NCI-H1930 (cell line): ENCODE measurements at places on chromosomes 5 and 9.

DNA sequence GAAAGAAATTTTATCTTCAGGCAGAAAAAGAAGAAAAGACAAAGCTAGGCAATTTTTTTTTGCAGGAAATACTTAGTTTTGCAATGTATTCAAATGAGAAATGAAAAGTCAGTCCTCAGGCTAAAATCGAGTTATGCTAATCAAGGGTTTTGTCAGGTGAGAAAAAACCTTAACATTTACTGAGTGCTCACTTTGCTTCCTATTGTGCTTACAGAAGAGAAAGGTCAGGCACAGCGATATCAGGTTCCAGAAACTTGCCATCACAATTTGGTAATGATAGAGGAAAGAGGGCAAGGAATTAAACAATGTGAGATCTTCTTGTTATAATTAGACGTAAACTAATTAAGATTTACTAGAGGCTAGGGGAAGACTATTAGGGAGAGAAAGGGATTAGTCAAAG is 431.7 kb upstream of the CTNND2 start:
- DNase-seq, result no peak

- no peak for DNase-seq
Measured at GRCh38 chr5:107431998-107432397, 238.7 kb downstream of the EFNA5 start.

DNA sequence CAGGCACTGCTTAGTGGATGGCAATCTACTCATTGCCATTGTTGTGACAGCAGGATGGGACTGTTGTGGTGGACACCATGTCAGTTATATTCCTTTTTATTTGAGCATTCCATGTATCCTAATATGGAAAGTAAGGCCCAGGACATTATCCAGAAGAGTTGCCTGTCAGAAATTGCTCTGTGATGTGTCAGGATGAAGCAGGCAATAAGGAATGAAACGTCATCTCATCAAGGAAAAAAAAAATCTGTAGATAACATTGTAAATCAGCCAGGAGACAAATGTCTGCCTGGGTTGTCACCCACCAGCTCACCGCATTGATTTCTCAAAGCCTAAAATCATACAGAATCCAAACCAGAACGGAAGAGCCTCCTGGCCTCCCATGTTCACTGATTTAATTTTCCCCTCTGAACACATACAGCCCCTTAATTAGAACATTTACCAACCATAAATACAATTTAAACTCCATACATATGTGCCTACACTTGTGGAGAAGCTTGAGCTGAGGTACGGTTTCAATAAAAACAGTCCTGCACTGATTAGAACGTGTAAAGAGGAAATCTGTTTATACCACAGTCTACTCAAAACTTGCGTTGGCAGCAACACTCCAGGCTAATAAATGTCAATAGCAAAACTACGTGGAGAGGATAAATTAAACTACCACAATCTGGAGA is 73.9 kb downstream of the FOXD1 start:
- DNase-seq, result no peak

- DNase-seq, result no peak
Measured at GRCh38 chr5:95350631-95351030, 40.5 kb upstream of the FAM81B start.

- no peak for DNase-seq
Measured at GRCh38 chr9:134435550-134436378, 109.5 kb downstream of the RXRA start.

DNA sequence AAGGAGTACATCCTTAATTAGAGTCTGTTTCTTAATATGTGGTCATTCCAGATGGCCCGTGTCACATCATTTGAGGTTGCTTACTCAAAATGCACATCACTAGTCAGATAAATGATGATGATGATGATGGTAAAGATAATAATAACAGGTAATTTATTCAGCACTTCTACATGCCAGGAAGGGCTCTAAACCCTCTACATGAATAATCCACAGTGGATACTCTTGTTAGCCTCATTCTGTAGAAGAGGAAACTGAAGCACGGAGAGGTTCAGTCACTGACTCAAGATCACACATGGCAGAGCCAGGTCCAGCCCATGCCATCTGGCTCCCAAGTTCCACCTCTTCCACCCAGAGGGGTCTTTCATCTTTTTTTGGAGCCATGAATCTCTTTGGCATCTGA is 11.7 kb downstream of the SH3PXD2B start:
- DNase-seq, result no peak

- no peak for DNase-seq
Measured at GRCh38 chr5:51810592-51810991, 427.3 kb downstream of the ISL1 start.

GRCh38 chr5:24899180-24899579 is 254.4 kb upstream of the CDH10 start:
- no peak for DNase-seq

- DNase-seq, result no peak
Measured at GRCh38 chr5:10393491-10393890, 40.0 kb downstream of the MARCHF6 start.

- peak; percentile 1 for DNase-seq
Measured at GRCh38 chr5:62977661-62978060, 399.0 kb downstream of the LRRC70 start.

- DNase-seq, result no peak
Measured at GRCh38 chr5:2890011-2890410, 138.5 kb upstream of the IRX2 start.

DNA sequence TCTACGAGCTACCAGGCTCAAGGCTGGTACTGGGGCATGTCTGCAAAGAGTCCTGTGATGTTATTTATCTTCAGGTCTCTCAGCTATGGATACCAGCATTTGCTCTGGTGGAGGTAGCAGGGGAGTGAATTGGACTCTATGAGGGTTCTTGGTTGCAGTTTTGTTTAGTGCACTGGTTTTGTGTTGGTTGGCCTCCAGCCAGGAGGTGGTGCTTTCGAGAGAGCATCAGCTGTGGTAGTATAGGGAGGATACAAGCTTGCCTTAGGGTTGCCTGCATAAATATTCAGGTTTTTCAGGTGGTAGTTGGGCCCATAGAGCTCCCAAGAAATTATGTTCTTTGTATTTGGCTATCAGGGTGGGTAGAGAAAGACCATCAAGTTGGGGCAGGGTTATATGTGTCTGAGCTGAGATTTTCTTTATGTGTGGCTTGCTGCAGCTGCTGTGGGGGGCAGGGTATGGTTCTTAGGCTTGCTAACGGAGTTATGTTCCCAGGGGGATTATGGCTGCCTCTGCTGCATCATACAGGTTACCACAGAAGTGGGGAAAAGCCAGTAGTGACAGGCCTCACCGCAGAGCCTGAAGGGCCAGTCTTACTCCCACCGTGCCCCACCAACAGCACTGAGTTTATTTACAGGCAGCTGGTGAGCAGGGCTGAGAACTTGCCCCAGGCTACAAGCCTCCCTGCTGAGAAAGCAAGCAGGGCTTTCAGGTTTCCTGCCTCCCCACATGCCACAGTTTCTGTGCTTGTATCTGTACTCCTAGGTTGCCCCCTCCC is 9.7 kb upstream of the RIOK2 start:
- DNase-seq, result no peak
